ENCODE measurements at places on chromosomes 4 and X.

- DNase-seq = no peak
Observed at GRCh38 chr4:1360423-1361283, 13.6 kb downstream of the UVSSA start.

DNA sequence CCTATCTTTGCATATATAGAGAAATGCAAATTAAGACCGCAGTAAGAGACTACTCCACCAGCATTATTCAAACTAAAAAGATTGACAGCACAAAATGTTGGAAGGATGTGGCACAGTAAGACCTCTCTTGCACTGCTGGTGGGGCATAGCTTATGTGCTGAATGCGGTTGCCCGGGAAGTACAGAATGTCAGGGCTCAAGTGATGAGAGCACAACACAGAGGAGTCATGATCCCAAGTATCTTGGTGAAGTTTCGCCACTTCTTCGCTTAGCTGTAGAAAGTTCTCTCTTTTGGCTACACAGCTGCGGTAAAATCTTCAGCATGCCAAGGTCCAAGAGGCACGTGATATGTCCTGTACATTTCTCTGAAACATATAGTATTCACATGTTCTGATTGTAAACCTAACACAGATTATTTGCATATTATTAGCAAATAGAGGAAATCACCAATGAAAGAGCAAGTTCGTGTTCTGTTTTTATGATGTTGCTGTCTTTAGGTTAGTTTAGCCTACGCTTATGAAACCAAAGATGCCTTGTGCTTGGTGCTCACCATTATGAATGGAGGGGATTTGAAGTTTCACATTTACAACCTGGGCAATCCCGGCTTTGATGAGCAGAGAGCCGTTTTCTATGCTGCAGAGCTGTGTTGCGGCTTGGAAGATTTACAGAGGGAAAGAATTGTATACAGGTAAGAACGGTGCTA, 55.0 kb downstream of the HTT-AS start:
- DNase-seq = no peak

DNA sequence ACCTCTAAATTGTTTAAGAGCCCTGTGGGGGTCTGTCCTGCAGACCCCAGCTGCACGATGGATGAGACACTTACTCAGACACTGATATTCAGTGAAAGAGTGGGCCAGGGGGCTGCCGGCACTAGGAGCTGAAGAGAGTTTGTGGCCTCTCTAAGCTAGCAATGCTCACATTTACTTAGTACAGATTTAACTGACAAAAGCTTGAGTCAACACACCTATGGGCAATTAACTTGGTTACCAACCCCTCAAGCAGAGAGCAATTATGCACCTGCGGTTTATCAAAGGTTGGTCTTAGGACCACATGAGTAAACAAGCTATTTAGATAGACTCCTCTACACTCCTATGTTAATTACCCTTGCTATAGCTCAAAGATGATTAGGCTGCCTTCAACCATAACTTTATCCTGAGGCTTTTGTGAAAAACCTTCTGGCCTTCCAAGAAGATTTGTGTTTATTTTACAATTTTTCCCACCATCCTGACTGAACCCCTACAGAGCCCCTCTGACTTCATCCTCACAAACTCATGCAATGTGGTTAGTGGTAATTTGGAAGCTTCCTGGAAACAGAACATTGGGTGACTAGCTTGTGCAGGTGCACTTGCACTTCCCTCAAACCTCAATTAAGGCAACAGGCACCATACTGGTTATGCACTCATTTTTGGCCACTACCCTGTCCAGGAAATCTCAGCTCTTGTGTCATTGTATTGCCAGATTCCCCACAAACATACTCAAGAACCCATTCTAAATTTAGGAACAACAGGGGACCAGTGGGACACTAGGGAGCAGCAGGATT, 234.4 kb upstream of the ITM2A start:
- DNase-seq = no peak

- DNase-seq = no peak
Observed at GRCh38 chrX:2676794-2677675, 14.1 kb upstream of the CD99 start.

DNA sequence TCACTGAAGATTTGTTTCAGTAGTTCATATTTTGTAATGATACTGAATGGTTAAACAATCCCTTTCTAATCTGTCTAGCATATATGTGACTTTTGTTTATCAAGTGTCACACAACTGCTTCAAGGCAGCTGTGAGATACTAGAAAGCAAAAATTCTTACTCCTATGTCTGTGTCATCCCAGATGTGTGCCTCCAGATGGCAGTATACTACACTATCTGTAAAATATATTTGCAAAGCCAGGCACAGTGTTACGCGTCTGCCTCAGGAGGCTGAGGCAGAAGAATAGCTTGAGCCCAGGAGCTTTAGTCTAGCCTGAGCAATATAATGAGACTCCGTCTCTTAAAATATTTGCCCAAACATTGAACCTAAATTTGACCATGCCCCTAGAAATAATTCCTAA, 4.0 kb downstream of the NUDT10 start:
- no peak for DNase-seq

- no peak for DNase-seq
Observed at GRCh38 chrX:154396973-154397887, 947 bp upstream of the RPL10 start.

- DNase-seq = no peak
Observed at GRCh38 chr4:28167411-28167810, 1306.8 kb downstream of the STIM2 start.

DNA sequence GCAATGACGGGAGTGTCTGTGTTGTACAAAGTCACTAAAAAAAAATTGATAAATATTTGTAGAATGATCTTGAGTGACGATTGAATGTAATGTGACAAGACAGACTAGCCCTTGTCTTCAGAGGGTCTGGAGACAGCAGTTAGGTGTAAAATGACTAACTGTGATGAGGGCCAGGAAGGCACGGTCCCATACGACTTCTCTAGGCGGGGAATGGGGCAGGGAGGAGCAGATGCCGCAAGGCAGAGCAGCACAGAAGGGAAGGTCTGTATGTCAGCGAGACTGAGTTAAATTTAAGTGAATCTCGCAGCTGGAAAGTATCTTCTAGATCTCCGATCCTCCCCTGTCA, 405 bp downstream of the CENPE start:
- no peak for DNase-seq

GRCh38 chr4:10734697-10735096, 50.1 kb upstream of the CLNK start:
- DNase-seq = no peak

- DNase-seq = no peak
Observed at GRCh38 chr4:1868293-1868692, 2.9 kb upstream of the NSD2 start.

GRCh38 chrX:78375894-78376293, 48.5 kb upstream of the CYSLTR1 start:
- no peak for DNase-seq

- DNase-seq = no peak
Observed at GRCh38 chr4:83552083-83552482, 16.2 kb downstream of the GPAT3 start.

GRCh38 chrX:25158635-25159034, 142.9 kb upstream of the ARX start:
- DNase-seq = no peak

GRCh38 chr4:100519205-100519604, 1.4 kb upstream of the EMCN start:
- DNase-seq = no peak

DNA sequence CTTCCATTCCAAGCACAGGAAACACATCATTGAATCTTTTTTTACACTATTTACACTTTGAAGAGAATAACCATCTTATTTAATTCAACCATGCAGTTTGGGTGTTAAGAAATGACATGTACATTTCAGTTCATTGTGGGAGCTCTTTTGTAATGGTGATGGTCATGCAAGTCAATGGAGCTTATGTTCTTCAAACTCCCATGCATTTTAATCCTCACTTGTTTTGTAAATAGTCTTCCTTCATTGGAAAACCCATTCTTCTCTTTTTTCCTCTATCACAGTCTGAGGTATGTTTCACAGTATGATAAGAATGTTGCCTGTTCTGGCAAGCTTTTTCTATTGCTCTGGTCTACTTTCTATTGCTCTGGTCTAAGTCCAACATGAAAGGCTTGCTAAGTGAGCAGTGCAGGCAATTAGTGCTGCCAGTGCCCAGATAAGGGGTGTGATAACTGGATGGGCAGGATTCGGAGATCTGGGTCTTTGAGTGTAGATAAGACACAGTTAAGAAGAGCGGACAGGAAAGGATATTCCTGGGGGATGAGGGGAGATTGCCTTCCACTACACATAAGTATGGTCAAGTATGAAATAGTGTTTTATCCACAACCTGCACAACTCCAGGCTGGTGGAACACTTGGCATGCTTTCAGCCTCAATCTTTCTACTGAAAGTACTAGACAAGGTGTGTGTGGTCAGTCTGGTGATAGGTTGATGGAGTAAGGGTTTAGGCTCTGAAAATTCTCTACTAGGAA, 17.1 kb downstream of the AFP start:
- DNase-seq = no peak

GRCh38 chr4:139798456-139798855, 132.8 kb downstream of the MGST2 start:
- DNase-seq = no peak

GRCh38 chr4:174423257-174423944, 98.9 kb downstream of the HPGD start:
- no peak for DNase-seq

- DNase-seq = no peak
Observed at GRCh38 chrX:145532176-145532780, 285.0 kb downstream of the SPANXN1 start.

DNA sequence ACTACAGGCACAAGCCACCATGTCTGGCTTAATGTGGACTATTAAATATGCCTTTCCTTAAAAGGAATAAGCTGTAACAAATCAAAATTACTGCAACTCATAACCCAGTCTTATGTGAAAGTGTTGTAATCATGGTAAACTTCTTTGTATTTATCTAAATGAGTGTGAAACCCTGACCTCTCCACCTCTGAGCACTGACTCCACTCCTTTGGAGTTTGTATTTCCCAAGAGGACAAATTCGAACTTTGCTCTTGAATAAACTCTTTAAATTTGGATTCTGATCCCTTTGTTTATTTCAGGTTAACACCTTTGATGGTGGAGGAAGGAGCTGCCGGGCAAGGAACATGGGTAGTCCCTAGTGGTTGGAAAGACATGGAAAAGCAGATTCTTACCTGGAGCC, 48.3 kb upstream of the FAM9A start:
- no peak for DNase-seq

Data from vagina (tissue), 2 donors.